Prostate gland (tissue), 2 donors: ENCODE measurements at places on chromosomes 5 and 9.

DNA sequence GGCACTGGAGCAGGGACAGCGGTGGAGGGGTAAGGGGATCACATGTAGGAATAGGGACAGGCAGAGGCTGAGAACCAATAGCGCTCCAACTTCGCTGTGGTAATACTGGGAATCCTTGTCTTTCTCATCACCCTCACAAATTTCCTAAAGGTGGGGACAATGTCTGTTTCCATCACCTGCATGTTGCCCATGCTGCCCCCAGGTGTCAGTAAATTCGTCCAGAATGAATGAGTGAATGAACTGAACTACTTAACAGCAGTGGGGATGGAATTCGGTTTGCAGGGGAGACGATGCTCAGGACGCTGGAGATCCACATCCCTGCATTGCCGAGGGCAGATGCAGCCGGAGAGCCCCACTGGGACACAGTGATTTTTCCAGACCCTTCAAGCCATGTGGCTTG lies 129.9 kb downstream of the PDZD2 start:
- DNase-seq: no peak

DNA sequence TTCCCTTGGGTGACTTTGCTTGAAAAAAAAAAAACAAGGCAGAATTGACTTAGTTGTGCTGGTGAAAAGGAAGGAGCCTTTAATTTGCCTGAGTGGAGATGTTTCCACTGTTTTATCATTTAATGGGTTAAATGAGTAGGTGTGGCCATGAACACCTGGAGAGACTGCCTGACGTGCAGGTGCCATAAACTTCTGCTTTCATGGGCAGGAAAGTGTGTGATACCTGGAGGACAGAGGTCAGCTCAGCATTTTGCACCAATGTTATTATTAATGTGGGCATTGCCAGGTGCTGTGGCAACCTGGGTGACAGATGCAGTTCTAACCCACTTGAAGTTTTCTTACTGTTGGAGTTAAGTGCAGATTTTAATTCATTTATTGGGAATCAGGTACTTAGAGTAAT lies 145.4 kb downstream of the CD180 start:
- no peak for DNase-seq

GRCh38 chr9:121929893-121930875 lies 162.9 kb downstream of the TTLL11 start:
- DNase-seq: no peak

- DNase-seq: no peak
These were observed 68.7 kb downstream of the LNPEP start for GRCh38 chr5:97004423-97005060.

GRCh38 chr5:18992264-18992663 lies 995.7 kb downstream of the CDH18 start:
- DNase-seq: no peak

DNA sequence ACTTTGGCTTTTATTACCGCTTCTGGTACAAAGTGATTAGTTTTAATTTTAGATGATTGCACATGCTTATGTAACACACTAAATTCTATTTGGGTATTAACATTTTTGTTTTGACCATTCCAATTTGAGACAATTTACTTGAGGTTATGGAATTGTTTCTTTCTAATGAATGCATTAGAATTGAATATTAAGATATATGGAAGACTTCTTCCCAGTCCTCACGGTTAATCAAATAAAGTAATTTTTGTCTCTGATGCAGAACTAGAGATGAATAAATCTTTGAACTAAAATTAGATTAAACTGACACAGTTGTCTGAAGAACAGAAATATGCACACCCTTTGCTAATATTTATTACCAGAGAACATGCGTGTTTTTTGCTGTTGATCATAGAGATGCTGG lies 127.1 kb upstream of the FBXL17 start:
- no peak for DNase-seq

- DNase-seq: no peak
These were observed 82.9 kb downstream of the FEM1C start for GRCh38 chr5:115461506-115462290.
